ENCODE measurements at places on chromosomes 16 and 17. TPM values are rescaled to one million over a fixed set of nuclear protein-coding genes. Genes with fewer than 3 reads are reported as not detected.

GRCh38 chr17:47644324-47644723, 5.4 kb upstream of the KPNB1 start:
- no peak for DNase-seq

DNA sequence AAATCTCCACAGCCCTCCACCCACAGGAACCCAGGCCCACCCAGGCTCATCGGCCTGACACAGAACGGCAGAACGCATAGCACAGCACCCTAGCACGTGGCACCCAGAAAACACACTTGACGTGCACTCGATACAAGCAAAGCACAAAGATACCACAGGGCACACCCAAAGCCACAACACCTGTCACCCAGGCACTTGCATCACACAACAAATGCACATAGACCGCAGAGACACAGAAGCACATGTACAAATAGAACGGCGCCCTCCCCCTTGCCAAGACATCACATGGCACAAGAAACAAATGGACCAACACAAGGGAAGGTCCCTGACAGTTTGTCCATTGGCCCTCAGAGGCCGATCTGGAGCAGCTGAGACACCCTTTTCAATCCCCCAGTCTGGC, 147.7 kb upstream of the WSCD1 start:
- DNase-seq, result no peak

GRCh38 chr17:6572972-6573370, 16.6 kb upstream of the PITPNM3 start:
- DNase-seq, result no peak

- no peak for DNase-seq
These were observed 1.0 kb downstream of the VTN start for GRCh38 chr17:28368915-28369683.

DNA sequence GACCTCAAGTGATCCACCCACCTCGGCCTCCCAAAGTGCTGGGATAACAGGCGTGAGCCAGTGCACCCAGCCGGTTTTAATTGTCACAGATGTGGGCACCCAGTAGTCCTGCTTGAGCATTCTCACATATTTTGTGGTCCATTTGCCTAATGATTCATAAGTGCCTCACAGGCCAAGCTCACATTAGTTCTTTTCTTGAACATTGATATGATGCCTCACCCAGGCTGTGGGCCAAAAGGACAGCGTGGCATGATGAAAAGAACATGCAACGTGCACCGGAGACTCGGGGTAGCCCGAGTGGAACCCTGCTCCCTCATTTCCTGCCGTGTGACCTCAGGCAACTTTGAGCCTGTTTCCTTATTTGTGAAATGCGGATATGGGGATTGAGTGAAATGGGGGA, 181.9 kb downstream of the SNX29 start:
- peak; percentile 75 for DNase-seq

GRCh38 chr17:28675980-28676379, 14.0 kb downstream of the SUPT6H start:
- no peak for DNase-seq

DNA sequence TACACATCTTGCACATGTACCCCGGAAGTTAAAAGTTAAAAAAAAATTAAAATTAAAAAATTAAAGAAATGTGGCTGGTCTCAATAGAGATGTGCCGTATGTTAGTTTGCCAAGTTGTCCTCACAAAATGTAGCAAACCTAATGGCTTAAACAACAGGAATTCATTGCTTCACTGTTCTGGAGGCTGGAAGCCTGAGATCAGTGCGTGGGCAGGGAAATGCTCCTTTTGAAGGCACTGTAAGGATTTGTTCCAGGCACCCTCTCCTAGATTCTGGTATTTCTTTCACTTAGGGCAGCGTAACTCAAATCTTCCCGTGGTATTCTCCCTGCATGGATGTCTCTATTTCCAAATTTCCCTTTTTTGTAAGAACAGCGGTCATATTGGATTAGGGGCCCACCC, 32.7 kb upstream of the MON1B start:
- DNase-seq, result no peak

DNA sequence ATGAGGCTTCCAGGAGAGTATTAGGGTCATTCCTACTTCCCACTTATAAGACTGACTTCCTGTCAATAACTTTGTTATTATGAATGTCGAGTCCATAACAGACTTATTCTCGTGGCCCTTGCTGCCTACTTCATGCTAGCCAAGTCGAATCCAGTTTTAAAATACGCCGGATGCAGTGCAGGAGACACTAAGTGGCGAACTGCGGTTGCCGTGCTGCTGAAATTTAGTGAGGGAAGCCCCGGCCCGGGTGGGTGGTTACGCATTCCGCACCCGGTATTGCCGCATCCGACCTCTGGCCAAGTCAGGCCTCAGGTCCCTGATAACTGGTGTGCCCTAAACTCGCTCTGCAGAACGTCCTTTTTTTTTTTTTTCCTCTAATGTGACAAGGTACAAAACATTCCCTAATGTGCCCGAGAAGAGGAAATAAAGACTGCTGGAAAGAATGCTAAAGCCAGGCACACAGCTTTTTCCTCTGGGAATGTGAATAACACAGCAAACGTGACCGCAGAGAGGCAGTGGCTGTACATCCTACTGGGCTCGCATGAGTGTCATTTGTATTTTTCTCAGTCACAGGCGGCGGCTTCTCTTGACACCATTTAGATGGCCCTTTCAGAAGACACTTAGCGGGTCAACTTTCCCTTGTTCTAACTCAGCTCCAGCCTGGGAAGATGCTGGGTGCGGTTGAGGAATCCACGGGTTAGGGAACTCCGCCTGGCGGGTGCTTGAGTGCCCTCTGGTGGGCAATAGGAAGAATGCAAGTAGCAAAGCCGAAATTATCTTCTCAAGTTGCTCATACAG, 7.1 kb upstream of the AKTIP start:
- DNase-seq, result no peak

DNA sequence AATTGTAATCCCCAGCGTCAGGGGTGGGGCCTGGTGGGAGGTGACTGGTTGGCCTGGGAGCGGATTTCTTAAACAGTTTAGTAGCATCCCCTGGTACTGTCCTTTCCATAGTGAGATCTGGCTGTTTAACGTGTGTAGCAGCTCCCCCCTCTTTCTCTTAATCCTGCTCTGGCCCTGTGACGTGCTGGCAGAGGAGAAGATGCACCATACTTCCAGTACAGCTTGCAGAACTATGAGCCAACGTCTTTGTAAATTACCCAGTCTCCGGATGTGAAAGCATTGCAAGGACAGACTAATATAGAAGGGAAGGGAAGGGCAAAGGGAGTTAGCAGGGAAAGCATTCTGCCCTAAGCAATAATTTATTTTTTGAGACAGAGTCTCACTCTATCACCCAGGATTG, 83.9 kb downstream of the RMI2 start:
- DNase-seq, result no peak

GRCh38 chr17:78140169-78141051, 5.8 kb upstream of the C17orf99 start:
- DNase-seq, result no peak

DNA sequence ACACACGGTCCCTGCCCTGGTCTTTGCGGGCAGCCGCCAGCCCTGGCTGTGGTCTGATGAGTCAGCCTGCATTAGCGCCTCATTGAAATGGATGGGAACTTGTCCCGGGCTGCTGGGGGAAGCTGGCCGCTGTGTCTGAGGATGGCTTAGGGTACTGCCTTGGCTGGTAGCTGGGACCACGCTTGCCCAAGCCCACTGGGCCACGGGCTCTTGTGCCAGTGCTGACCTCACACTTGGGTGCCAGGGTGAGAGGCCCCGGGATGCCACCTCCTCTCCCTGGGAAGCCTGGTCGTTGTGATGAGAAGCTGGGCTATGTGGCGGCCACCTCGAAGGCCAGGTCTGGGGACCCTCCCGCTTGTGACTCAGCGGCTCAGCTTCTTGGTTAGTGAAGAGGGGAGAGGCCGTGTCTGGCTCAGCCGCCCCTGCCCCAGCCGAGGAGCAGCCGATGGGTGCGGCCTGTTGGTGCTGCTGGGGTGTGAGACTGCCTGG, 10.7 kb downstream of the CACNA1H start:
- DNase-seq, result no peak

GRCh38 chr17:37689317-37689716, 46.1 kb upstream of the DDX52 start:
- DNase-seq, result no peak

DNA sequence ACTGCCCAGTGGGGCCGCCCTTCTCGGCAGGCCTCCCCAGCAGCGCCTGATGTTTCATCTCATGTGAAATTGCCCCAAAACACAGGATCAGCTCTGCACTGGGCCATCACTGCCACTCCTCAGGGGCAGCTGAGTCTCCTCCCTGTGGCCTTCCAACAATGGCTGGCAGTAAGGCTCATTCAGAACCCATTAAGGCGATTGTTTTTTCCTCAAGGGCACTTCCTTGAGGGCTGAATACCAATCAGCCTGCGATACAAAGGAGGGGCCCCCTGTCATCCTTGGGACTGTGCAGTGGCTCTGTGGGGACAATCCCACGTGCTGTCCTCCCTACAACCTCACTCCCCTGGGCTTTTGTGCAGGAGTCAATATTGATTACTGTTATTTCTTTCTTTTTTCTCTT, 47.5 kb downstream of the XYLT1 start:
- DNase-seq, result no peak

DNA sequence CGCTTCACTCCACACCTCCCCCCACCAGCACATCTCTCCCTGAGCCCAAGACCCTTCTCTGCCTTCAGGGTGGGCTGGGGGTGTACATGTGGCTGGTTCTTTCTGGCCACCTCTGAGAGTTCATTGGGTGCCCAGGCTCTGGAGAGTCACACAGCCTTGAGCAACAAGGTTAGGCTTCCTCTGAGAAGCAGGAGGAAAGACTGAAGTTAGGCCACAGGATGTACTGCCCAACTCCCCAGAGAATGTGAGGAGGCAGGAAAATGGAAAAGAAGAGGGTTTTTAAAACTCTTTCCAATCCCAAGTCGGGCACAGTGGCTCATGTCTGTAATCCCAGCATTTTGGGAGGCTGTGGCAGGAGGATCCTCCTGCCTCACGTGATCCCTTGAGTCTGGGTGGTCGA, 7.3 kb downstream of the PCGF2 start:
- DNase-seq, result no peak

DNA sequence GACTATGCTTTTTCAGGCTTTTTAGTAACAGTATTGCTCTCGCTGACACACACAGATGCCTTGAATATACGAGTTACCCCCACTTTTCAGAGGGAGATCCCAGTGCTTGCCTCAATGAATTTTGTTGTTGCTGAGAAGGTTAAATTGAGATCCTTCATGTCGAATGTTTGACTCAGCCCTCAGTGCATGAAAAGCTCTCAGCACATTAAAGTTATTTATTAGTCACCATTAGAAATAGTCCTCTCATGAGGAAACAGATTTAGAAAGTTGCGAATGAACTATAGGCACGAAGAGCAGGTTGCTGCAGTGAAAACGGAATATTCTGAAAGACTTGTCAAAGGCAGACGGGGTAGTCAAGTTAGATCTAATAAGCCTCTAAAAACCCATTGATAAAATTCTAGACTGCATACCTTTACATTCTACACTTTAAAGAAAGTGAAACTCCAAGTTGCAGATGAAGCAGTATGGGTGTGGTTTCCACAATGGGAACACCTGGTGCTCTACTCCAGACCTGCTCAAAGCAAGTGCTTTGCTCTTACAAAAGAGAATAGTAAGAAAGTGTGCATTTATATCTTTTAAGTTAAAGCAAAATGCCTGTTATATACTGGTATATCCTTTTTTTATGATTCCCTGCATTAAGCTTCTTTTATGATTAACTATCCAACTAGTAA, 238.1 kb downstream of the MAF start:
- no peak for DNase-seq

GRCh38 chr17:47275245-47275984, 21.8 kb downstream of the ITGB3 start:
- DNase-seq, result peak; percentile 86

DNA sequence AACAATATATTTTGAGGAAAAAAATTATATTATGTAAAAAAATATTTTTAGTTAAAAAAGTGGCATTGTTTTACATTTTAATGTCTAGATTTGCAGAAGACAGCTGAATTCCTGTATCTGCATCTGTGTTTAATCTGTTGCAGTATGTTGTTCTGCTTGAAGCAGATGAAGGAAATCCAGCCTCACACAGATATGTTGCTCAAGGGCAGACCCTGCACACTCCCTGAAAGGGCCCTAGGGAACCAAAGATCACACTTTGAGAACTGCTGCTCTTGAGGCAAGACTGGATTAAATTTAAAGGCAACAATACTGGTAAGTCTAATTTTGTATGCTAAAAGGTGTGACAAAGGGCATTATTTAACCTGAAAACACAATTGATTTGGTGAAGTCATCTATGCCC, 16.4 kb upstream of the SLC6A4 start:
- DNase-seq, result no peak

- DNase-seq, result no peak
These were observed 10.0 kb downstream of the PPL start for GRCh38 chr16:4926928-4927327.

DNA sequence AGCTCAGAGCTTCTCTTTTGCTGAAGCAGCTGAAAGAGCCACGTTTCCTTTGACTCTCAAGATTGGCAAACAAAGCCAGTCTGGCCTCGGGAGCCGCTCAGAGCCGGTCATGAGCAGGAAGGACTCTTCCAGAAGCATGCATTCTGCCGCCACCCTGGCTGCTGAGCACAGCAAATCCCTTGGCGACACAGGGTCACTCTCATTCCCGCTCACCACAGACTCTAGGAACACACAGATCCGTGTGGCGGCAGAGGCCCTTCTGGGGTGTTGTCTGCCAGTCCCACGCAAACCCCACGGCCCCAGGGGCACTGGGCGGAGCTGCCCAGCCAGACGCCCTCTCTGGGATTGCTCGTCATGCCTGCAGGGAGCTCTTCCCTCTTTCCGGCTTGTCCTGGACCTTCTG, 157.0 kb downstream of the C16orf95 start:
- DNase-seq, result no peak

DNA sequence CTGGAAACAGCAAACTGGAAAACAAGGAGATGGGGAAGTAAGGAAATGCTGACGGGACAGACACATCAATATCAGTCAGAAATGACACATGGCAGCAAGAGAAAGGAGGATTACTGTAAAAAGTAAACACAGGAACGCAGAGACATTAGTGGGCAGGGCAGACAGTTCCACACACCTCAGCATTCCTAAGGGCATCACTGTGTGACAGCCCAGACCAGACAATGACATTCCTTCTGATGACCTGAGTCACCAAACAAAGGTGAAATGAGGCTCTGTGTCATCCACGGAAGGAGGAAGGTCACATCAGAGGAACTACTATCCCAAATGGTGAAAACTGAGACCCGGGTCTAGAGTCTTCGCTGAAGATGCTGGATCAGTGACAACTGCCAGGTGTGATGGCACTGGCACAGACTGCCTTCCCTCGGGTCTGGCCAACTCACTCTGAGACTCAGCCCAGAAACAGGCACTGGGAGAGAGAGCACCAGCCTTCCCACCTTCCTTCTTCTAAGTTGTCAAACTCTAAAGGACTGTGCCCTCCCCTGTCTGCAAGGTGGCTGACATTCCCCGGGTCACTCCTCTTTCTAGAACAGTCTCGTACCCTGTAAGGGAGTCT, 36.7 kb downstream of the TK2 start:
- no peak for DNase-seq

GRCh38 chr17:42686520-42687128, 4.3 kb downstream of the CNTNAP1 start:
- no peak for DNase-seq

KRT17 gene
- 208 TPM for total RNA-seq

MARVELD3 gene
- total RNA-seq, result 15.7 TPM

APOBR gene
- total RNA-seq, result 0.21 TPM

GPATCH8 gene
- total RNA-seq, result 34.9 TPM

KCNH6 gene
- total RNA-seq, result 0.07 TPM

CRYBA1 gene
- not detected for total RNA-seq

CISD3 gene
- 4.1 TPM for total RNA-seq

PLLP gene
- 12.6 TPM for total RNA-seq

VASN gene
- total RNA-seq, result 73.5 TPM

Data from kidney epithelial cell (primary cell).